ENCODE measurements at places on chromosomes 7 and 10.

DNA sequence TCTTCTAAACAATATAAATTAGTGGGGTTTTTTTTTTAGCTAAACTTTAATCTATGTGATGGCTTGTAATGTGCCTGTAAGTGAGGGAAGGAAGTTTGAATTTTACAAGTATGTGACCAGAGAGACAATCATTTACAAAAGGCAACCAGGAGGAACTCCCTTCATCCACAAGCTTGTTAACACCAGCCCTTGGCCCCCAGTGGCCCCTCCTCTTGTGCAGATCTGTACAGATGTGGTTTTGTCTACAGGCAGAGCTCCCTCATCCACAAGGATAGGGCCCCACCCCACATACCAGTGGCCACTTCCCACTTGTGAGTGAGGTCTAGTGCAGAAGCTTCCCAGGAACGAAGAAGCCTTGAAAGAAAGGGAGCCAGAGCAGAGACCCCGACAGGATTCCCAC, 234.1 kb upstream of the KMT2E start:
- no peak for DNase-seq

GRCh38 chr7:77866370-77866769, 67.8 kb downstream of the PHTF2 start:
- no peak for DNase-seq

DNA sequence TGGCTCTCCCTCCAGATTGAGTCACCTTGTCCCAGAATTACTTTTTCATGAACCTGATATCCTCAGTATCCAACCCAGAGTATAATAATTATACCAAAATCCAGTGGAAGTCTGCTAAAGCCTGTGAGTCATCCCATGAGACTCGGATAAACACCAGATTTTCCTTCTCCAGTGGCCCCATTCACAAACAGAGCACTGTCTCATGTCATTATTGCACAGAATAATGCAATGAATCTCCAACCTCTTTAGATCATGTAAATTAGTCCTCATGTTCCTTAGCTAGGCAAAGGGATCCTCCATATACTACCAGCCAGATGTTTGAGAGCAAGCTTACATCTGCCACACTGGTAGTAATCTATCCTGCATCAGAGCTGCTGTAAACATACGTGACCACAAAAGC, 89.0 kb downstream of the AMPH start:
- no peak for DNase-seq

GRCh38 chr10:88047579-88047978, 184.2 kb downstream of the PTEN start:
- no peak for DNase-seq
